ENCODE measurements at places on chromosomes 5 and 9. TPM values are rescaled to one million over a fixed set of nuclear protein-coding genes. Genes with fewer than 3 reads are reported as not detected.

NEUROG1 gene
- total RNA-seq: not detected

DNA sequence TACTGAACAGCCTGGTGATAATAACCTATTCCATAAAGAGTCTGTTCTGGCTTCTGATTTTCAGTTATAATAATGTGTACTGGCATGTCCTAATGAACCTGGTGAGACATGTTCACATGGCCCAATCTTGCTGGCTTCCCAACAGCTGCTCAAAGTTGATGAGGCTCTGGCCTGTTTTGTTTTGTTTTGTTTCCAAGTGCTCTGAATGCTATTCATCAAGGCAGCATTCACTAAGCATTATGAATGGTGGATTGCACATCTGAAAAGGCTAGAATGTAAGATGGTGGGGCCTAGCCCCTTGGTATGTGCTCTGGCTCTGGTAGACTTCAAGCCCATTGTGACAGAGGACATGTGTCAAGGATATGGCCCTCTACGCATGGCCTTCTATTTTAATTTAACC is 388.5 kb downstream of the PSAT1 start:
- no peak for DNase-seq

DNA sequence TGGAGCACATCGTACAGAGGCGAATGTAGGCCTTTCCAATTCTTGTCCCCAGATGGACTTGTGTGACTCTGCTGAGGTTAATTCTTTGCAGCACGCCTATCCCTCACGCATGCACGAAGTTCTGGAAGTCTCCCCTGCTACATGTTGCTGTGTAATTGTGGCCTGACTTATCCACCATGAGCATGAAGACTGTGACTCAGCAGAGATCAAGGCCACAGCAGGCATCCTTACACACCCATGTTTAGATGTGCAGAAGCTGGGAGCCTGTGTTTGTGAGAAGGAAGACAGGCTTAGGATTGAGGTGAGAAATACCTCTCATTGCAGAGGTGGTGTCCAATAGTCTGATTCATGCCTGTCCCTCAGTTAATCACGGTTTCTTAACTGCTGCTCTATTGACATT is 135.6 kb downstream of the ICE1 start:
- DNase-seq: peak; percentile 35

GRCh38 chr5:1139331-1140170 is 27.7 kb upstream of the SLC12A7 start:
- DNase-seq: no peak

ZCCHC9 gene
- total RNA-seq: 71.5 TPM

GRCh38 chr9:129027224-129027684 is 877 bp downstream of the SH3GLB2 start:
- DNase-seq: no peak

GRCh38 chr5:52963636-52964035 is 25.5 kb upstream of the ITGA2 start:
- no peak for DNase-seq

DNA sequence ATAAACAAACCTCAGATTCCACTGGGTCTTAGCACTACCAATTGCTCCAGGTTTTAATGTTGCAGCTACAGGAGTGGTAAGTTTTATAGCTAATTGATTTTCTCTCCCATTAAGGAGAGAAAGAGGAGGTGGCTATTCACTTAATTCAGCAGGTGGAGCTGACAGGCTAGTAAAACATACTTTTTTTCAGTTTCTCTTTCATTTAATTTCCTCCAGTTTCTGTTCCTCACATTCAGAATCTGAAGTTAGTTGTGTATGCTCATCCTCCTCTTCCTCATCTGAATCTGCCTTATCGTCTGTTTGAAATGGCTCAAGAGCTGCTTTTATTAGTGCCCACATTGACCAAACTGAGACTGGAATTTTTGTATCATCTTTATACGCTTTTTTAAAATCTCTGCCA is 98.0 kb downstream of the PLPPR1 start:
- DNase-seq: no peak

- DNase-seq: no peak
These were observed 64.5 kb upstream of the PIP5K1B start for GRCh38 chr9:68640421-68641089.

All from umbilical cord (tissue), 2 donors.